Esophagus (tissue), 2 donors: ENCODE measurements at places on chromosomes 12 and 14. TPM values are rescaled to one million over a fixed set of nuclear protein-coding genes. Genes with fewer than 3 reads are reported as not detected.

Gene C12orf42
- not detected for polyA plus RNA-seq

Gene AQP6
- polyA plus RNA-seq = 0.08 TPM

Gene HCAR2
- polyA plus RNA-seq = 35.6 TPM

Gene KCNC2
- 0.04 TPM for polyA plus RNA-seq

Gene SIX6
- polyA plus RNA-seq = not detected

Gene ZCRB1
- 19.1 TPM for polyA plus RNA-seq

Gene WDHD1
- polyA plus RNA-seq = 2.2 TPM

Gene KCNMB4
- 0.33 TPM for polyA plus RNA-seq

Gene ARL1
- 26.6 TPM for polyA plus RNA-seq

Gene SLC4A8
- polyA plus RNA-seq = 0.04 TPM

Gene SERPINA6
- polyA plus RNA-seq = not detected

Gene TC2N
- polyA plus RNA-seq = 14.9 TPM

Gene PTGDR
- polyA plus RNA-seq = 0.08 TPM
